ENCODE measurements at places on chromosomes 7 and 10.

GRCh38 chr7:107971613-107972012 is 31.3 kb downstream of the LAMB1 start:
- DNase-seq, result no peak

- DNase-seq, result no peak
These were observed 140.8 kb upstream of the GRB10 start for GRCh38 chr7:50923476-50923875.

DNA sequence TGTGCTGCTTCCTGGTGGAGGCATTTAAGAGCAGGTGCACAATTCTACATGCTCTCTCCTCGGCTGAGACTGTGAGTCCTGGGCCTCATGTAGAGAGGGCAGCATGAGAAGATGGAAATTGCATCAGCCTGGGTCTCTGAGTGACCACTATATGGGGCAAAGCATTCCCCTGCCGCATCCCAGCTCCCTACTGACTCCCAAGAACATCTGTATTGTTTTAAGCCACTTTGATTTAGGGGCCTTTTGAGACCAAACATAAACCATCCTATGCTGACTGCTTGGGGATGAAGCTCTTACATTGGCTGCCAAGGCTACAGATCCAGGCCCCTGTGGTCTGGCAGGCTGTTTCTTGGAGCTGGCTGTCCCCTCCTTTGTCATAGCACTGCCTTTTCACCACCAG is 101.3 kb upstream of the TBX20 start:
- DNase-seq, result no peak

DNA sequence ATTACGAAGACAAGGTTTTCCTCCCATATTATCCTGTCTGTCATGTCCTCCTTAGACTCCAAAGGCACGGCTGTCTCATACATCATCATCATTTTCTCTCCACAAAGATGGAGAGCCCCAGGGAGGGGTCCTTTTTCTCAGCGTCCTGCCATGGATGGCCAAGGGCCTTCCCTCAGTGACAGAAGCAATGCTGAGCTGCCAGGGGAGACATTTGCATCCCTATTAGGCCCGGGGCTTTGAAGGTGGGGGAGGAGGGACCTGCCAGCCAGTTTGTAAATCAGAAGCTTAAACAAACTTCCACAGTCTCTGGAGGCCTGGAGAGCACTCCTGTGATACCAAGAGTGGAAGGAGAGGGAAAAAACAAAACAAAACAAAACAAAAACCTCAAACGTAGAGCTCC is 112.4 kb upstream of the ADO start:
- no peak for DNase-seq

- DNase-seq, result no peak
These were observed 472 bp downstream of the PDAP1 start for GRCh38 chr7:99407872-99408378.

GRCh38 chr10:11225935-11226334 is 208.3 kb downstream of the CELF2 start:
- no peak for DNase-seq

DNA sequence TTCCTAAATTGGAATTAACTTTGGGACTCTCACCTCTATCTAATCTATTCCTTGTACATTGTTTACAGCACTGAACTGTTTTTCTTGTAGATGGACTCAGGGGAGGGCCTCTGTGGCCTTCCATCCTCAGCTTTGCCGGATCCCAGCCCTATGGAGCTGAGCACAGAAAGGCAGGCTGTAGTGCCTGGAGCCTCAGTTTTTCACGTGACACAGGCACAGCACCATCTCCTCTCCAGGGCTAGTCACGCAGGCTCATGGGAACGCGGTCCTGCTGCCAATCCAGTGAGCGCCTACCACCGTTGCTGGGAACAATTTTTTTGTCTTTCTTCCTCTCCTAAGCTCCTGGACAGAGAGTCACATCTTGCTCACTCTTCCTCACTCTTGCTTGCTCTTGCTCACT is 75.6 kb upstream of the DDC start:
- no peak for DNase-seq

GRCh38 chr7:76073335-76073990 is 25.6 kb downstream of the MDH2 start:
- no peak for DNase-seq

- DNase-seq, result no peak
These were observed 517.5 kb downstream of the PHTF2 start for GRCh38 chr7:78316110-78316509.

- no peak for DNase-seq
These were observed 109.4 kb upstream of the ZNF92 start for GRCh38 chr7:65264258-65264657.

GRCh38 chr7:76423666-76424412 is 911 bp upstream of the ZP3 start:
- no peak for DNase-seq

- DNase-seq, result no peak
These were observed 53.4 kb downstream of the MPP7 start for GRCh38 chr10:28249512-28249911.

DNA sequence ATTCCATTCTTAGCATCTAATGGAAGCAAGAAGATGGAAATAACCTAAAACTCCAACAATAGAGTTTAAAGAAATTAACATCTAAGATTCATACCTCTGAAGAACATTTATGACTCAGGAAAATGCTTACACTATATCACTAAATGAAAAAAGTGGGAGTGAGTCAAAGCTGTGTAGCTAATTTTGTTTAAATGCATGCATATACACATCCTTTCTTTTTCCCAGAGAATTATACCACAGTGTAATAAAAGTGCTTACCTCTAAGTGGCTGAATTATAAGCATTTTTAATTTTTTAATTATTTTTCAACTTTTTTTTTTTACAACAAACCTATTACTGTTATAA is 44.3 kb downstream of the CCDC71L start:
- DNase-seq, result no peak

DNA sequence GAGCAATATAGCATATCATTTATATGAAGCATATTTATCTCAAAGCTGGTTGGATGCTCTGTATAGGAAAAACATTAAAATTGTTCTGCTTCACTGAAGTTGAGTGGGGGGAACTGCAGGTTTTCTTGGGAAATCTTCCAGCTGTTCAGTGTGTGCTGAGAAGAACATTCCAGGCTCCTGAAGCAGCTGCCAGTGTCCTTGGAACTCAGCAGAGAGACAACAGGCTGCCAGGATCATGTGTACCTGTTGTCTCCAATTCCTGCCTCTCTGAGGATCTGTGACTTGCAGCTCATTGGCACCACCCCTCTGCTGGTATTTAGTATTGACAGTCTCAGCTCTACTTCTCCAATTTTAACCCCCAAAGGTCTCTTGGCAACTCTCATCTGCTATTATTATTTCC is 42.3 kb upstream of the PRKG1 start:
- no peak for DNase-seq

GRCh38 chr10:84473136-84473535 is 144.7 kb downstream of the CCSER2 start:
- DNase-seq, result no peak

- no peak for DNase-seq
These were observed 88.3 kb downstream of the BAMBI start for GRCh38 chr10:28765641-28766040.

DNA sequence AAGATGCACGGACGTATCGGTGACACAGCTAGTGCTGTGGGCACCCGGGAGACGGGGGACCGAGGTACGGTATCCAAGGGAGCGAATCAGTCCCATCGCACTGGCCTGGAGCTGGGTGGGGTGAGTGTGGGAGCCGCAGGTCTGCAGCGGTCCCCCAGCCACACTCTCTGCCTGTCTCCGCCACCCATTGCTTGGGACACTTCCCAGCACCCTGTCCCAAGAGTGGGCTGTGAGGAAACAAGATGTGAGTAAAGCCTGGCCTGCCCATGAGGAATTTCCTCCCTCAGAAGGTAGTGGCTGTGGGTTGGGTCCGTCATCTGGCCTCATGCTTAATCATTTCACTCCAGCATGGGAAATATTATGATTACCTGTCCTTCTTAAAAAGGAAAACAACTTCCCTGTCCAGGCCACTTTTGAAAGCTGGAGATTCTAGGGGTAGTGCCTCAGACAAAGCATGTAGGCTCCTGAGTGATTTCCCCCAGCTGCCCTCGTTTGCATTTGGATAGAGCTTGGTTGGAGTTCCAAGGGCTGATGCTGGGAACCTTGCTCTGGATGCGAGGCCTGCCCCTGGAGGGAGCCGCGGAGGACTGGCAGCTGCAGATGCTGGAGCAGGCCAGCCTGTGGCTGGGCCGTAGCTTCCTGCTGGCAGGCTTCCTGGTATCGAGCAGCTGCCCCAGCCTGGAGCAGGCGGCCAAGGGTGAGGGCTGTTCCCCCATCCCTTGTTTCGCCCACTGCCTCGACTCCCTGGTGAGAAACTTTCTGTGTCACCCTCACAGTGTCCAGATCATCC is 6.2 kb upstream of the ACTR3C start:
- DNase-seq, result peak; percentile 29

GRCh38 chr10:4945766-4946717 is 17.2 kb upstream of the AKR1C1 start:
- no peak for DNase-seq

GRCh38 chr7:43625980-43626379 is 43.1 kb downstream of the STK17A start:
- no peak for DNase-seq

Measured in NCI-H1694 treated with DMSO at 0.1 percent for 48 hours (cell line).